ENCODE measurements at places on chromosomes 5 and 9. TPM values are rescaled to one million over a fixed set of nuclear protein-coding genes. Genes with fewer than 3 reads are reported as not detected.

EFNA5 gene
- 1.1 TPM for total RNA-seq

GLRA1 gene
- total RNA-seq = not detected

SLC46A2 gene
- total RNA-seq = not detected

KIF4B gene
- total RNA-seq = under 0.01 TPM

GZMA gene
- not detected for total RNA-seq

TSLP gene
- 3.2 TPM for total RNA-seq

GRIN3A gene
- not detected for total RNA-seq

PTPDC1 gene
- 7.5 TPM for total RNA-seq

C5orf22 gene
- 18.1 TPM for total RNA-seq

SH3GL2 gene
- 0.07 TPM for total RNA-seq

ANKRD31 gene
- under 0.01 TPM for total RNA-seq

PCDHGA1 gene
- total RNA-seq = 1.4 TPM

TMC1 gene
- 0.59 TPM for total RNA-seq

TNFSF15 gene
- total RNA-seq = 0.03 TPM

CSNK1G3 gene
- 39.7 TPM for total RNA-seq

PCDHGB3 gene
- 8.1 TPM for total RNA-seq

FAM120A gene
- 138 TPM for total RNA-seq

FOXD4 gene
- total RNA-seq = 0.13 TPM

BTNL9 gene
- not detected for total RNA-seq

SPINK6 gene
- total RNA-seq = not detected

ADGRD2 gene
- not detected for total RNA-seq

ALDH1B1 gene
- total RNA-seq = 18.4 TPM

PCDHGC4 gene
- total RNA-seq = 4.2 TPM

GPRIN1 gene
- 2.9 TPM for total RNA-seq

SLC36A3 gene
- not detected for total RNA-seq

GMCL2 gene
- total RNA-seq = not detected

PCDHB6 gene
- total RNA-seq = 0.20 TPM

TCF7 gene
- 0.40 TPM for total RNA-seq

PCDHGC3 gene
- 94.3 TPM for total RNA-seq

PTGES gene
- 21.0 TPM for total RNA-seq

WDR38 gene
- not detected for total RNA-seq

NREP gene
- total RNA-seq = 92.4 TPM

SV2C gene
- total RNA-seq = not detected

COL23A1 gene
- 0.10 TPM for total RNA-seq

IFNA2 gene
- total RNA-seq = not detected

SLC6A3 gene
- not detected for total RNA-seq

CDX1 gene
- 0.91 TPM for total RNA-seq

ZFR gene
- 81.3 TPM for total RNA-seq

WNT8A gene
- not detected for total RNA-seq

SH3PXD2B gene
- total RNA-seq = 27.9 TPM

GPR151 gene
- not detected for total RNA-seq

NRARP gene
- 0.20 TPM for total RNA-seq

MAMDC4 gene
- 6.5 TPM for total RNA-seq

C5orf52 gene
- total RNA-seq = not detected

TMEM252 gene
- not detected for total RNA-seq

AK3 gene
- total RNA-seq = 66.2 TPM

CYFIP2 gene
- total RNA-seq = 31.7 TPM

PGM5 gene
- 33.3 TPM for total RNA-seq

WDR5 gene
- total RNA-seq = 20.0 TPM
